ENCODE measurements at places on chromosomes 1 and 21.

GRCh38 chr1:40774266-40774998, 9.2 kb upstream of the KCNQ4 start:
- DNase-seq, result no peak

DNA sequence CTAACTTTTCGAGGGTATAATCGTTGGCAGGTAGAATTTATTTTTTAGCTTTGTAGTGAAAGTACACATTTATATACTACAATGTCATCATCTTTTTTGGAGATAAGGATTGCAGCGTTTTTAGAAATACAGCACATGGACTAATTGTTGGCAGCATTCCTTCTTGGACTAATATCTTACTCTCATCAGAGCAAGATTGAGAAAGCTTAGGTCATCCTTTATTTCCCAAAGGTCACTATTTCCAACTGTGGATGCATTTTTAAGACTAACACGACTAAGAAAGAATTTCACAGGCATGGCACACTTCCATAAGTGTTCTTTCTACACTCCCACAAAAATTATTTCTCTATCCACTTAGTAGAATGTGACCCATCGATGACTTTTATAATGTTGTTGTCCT, 732.3 kb downstream of the NCAM2 start:
- DNase-seq, result no peak

DNA sequence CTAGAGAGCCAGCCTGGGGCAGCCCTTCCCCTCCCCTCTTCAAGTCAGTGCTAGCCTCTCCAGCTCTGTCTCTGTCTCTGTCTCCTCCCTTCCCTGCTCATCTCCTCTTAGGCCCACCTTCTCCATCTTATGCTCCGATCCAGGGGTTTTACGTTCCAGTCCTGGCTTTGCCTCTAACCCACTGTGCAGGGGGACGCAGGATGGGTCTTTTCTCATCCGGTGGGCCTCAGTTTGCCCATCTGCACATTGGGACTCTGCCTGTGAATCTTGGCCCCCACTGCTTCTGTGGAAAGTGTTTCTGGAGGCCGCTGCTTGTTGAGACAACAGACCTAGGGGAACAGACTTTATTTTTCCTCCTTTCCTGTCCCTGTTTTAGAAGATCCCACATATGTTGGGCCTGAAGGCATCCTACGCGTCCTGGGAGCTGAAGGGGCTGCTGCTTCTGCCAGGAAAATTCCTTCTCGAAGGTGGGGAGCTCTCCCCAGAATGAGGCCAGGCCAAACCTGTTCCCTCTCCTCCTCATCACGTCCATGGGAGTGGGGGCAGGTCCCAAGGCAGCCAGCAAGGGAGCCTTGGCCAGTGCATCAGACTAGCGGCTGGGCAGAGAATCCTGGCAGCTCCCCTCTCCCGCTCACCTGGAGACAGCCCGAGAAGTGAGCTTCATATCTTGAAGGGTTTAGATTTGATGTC, 99.5 kb upstream of the CSF3R start:
- no peak for DNase-seq

DNA sequence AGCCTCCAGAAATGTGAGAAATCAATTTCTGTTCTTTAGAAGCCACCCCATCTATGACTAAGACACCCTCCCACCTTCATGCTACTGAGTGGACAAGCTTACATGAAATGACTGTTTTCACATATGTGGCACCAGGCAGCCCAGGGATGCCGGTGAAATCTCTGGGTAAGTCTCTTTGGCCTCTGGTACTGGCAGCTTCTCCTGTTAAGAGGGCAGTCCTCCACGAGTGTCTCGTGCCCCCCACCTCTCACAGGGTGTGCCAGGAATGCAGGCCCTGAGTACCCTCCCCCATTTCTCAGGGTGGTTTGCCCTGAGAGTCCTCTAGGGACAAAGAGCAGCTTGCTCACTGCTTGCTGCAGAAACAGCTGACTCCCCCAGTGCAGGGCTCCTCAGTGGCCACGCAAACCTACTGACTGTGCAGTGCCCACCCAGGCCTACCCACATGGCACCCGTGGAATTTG, 3.2 kb upstream of the PRXL2B start:
- DNase-seq, result no peak

DNA sequence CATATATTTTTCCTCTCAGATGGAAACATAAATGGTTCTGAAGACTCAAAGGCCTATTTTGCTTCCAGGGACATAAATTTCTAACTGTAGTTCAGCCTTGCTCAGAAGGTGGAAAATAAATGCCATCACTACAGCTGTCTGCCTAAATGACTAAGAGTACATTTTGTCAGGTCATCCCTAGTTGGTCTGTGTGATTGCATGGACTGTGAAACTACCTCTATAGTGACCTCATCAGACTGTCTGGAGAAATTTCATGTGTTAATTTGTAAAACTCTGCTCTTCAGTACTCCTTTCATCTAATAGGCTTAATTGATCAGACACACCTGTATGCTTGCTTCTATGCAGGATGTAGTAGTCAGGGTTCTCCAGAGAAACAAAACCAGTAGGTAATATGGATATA, 886.9 kb downstream of the AMY1C start:
- no peak for DNase-seq

DNA sequence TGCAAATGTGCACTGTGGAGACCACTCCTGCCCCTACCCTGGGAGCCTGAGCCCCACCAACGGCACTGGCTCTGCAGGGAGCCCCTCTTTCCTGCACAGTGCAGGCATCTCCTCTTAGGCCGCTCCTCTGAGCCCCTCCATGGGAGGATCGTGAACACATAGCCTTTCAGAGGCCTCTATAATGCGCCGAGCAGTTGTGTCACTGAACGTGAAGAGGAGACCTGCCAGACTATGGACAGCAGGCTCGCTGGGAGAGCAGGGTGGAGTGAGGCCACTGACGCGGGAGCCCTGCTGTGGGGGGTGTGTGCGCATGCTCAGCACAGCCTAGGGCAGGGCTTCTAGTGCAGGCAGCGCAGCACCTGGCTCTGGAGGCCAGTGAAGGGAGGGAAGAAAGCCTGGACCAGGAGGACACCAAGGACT, 151.3 kb upstream of the COL6A1 start:
- DNase-seq, result no peak

DNA sequence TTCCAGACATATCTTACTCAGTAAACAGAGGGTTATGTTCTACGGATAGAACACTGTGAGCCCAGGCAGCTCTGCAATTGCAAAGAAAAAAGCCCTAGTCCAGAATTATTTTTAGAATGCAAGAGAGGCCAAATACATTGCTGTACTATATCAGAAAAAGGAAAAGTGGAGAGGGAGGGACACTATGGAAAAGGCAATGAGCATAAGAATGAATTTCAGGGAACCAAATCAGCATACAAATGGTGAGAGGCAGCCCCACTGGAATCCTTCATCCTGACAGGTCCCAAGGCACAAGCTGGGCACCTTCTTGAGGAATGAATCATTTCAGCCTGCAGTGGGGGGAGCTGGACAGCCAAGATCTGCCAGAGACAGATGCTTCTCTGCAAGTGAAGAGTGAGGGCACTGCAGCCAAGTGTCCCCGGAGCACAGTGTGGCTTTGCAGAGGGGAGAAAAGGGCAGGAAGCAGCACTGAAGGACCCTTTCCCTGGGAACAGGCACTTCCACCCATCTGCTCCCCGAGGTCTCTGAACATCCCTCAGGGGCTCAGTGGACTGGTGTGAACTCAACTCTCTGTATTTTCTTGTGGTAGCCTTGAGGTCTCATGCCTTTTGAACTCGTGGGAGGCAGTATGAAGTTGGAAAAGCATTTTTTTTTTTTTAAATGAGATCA, 115.6 kb downstream of the XCL2 start:
- DNase-seq, result no peak

GRCh38 chr1:178196631-178197030, 102.7 kb downstream of the RASAL2 start:
- no peak for DNase-seq

DNA sequence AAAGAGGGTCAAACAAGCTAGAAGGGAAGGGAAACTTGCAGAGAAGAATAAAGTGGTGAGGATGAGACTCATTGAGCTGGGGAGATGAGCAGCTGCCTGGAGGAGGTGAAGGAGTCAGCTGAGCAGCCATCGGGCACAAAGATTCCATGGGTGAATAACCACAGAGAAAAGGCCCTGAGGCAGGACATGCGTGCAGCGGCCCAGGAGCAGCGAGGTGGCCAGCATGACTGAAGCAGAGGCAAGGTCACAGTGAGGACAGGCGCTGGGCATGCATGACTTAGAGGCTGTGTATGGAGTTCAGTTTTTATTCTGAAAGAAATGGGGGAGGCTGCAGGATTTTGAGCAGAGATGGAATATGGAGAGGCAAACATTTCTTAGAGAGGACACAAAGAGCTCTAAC, 24.9 kb downstream of the OLFML2B start:
- no peak for DNase-seq

DNA sequence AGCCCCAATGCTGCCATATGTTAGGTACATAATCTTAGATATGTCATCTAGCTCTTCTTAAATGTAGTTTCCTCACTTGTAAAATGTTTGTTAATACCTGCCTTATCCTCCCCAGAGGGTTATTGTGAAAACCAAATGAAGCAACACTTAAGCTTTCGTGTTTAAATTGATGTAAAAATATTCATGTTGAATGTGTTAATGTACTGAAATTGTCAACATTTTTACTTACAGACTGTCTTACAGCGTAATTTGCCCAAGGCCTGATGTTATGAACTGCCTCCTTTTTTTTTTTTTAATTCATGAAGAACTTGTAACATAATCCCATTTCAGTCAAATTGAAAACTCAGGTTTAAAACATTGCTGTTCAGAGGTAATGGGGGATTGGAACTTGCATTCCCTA, 25.6 kb upstream of the ENAH start:
- DNase-seq, result no peak

- no peak for DNase-seq
Observed at GRCh38 chr1:25550683-25551310, 7.4 kb downstream of the LDLRAP1 start.

DNA sequence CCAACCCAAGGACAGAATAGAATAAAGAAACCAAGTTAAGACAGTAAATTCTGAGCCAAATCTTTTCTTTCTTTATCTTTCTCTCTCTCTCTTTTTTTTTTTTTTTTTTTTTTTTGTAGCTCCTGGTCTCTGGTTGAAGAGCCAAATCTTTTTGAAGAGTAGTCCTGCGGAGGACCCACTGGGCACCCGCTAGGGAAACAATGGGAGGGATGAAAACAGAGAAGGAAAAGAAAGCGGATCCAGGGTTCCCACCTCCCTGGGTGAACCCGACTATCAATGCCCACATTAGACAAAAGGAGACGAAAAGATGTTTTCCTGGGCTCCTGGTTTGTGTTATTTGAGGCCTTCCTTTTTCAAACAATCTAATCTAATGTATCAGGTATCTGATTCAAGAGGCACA, 49.8 kb upstream of the FBXO28 start:
- no peak for DNase-seq

DNA sequence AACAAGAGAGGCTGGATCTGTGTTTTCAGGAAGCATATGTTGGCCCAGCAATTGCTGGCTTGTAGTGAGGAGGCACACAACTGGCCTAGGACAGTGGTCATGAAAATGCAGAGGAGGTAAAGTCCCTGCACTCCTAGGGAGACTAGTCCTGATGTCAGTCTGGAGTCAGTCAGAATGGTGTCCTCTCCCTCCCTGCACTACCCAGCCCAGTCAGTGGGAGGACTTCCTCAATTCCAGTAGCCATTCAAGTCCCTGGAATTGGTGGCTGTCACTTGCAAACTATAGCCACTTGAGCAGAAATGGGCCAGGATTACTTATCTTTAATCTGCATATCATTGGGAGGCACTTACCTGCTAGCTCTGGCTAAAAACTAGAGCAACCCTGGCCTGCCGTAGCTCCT, 18.6 kb downstream of the NDUFS5 start:
- DNase-seq, result no peak

DNA sequence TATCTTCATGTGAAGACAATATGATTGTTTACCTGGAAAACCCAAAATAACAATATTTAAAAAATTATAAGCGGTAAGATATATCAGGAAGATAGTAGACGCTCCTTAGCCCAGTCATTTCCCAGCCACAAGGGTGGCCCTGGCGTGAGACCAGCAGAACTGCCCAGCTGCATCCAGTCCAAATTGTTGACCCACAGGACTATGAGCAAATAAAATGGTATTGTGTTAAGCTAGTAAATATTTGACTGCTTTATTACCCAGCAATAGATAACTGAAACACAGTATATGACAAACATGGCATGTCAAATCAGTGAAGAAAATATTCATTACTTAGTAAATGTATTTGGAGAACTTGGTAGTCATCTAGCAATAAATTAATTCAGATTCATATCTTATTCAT, 294.3 kb upstream of the SPAG17 start:
- DNase-seq, result no peak

- no peak for DNase-seq
Observed at GRCh38 chr1:109807402-109807801, 43.7 kb upstream of the EPS8L3 start.

DNA sequence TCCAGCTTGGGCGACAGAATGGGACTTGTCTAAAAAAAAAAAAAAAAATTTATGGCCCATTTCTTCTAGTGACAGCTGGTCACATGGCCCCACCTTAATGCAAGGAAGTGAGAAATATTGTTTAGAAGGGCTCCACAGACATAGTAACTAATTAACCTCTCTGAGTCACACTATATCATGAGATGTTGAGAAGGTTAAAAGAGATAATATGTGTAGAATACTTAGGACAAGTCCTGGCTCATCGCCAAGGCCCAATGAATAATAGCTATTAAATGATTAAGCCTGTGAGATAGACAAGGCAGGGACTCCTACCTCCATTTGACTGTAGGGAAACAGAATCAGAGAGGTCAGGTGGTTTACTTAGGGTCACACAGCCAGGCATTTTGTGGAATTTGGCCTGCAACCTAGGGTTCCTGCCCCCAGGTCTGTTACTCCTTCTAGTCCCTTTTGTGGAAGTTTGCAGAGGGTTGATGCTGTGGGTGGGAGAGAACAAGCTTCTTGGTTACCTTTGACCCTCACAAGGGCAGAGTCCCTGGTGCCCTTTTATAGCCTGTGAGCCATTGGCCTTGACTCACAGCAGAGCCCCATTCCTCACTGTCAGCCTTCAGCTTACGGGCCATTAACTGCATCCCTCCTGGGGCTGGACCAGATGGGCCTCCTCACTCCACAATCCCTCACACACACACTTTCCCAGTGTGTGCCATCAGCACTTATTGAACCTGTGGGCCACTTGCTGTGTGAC, 48.5 kb downstream of the OPRD1 start:
- no peak for DNase-seq

All from NCI-H1048 (cell line).